NAMALWA (cell line): ENCODE measurements at places on chromosomes 4 and X.
A peak's percentile ranks its signal among the peaks of the same experiment; 100 is the strongest.

- DNase-seq = peak; percentile 58
Measured at GRCh38 chr4:35934320-35934981, 309.9 kb downstream of the ARAP2 start.

DNA sequence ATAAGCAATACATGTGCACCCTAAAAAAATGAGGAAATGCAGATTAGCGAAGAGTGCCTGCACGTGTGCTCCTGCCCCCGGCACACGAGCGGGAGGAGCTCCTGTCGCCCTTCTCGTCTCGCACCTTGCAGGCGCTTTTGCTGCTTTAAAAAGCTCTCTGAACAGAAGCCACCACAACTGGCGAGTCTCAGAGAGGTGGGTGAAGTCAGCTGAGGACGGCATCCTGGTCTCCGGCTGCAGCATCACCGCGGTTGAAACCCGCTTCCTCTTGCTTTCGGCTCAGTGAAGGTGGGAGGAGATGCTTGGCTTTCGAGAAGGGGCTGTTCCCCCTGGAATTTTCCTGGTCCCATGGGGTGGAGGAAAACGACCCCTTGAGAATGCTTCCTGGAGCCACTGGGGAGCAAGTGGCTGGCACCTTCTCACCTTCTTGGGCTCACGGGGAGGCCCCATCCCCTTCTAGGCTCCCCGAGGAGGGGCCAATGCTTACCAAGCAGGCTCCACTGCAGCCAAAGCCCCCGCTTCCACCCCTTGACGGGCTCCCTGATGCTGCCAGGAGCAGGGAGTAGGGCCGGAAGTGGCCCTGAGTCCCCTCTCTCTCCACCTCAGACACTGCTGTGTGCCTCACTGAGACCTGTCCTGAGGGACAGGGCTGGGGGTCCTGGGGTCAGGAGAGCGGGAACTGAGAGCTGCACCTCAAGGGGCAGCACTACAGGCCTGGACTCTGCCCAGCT, 29.2 kb upstream of the MXD4 start:
- DNase-seq = peak; percentile 56

- DNase-seq = no peak
Measured at GRCh38 chr4:23706972-23707651, 182.7 kb downstream of the PPARGC1A start.

GRCh38 chr4:76688619-76689144, 209.3 kb downstream of the SOWAHB start:
- DNase-seq = peak; percentile 13

DNA sequence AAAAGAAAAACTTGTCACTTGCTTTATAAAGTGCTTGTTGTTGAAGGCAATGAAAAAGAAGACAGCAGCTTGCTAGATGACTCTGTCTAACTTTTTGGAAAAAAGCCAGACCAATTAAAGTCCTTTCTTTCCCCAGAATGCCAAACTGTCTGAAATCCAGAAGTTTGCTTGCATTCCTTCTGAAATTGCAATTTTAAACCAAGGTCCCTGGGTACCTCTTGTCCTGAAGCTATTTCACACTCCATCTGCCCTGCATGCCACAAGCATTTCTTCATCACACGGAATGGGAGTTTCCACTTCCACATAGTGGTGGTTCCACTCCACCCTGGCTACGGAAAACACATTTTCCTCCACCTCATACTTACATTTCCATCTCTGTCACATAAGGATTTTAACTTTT, 101.0 kb downstream of the PAPSS1 start:
- no peak for DNase-seq

DNA sequence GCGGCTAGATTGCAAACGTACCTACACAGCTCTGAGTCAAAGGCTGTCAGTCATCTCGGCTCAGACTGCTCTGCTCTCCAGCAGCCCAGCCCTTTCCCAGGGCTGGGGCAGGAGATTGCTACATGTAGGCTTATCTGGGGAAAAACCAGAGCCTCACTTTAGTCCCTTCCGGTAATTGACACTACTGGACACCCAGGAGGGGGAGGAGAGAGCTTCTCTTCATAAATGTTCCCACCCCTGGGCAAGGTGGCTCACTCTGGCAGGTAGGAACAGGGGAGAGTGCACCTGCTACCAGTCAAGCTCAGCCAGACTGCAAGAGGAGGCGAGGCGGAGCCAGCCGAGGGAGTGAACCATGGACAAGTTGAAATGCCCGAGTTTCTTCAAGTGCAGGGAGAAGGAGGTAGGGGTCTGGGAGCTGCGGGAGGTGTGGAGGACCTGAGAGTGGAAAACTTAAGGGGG, at the start of gene SLC6A14:
TSS of gene SLC6A14 (plus strand) at position 249 of the 459 bp plus-strand sequence. CDS start at position 353, 104 bp downstream.
- DNase-seq = no peak
